Thoracic aorta (tissue), 2 donors: ENCODE measurements at places on chromosomes 3 and 15. TPM values are rescaled to one million over a fixed set of nuclear protein-coding genes. Genes with fewer than 3 reads are reported as not detected.

DNA sequence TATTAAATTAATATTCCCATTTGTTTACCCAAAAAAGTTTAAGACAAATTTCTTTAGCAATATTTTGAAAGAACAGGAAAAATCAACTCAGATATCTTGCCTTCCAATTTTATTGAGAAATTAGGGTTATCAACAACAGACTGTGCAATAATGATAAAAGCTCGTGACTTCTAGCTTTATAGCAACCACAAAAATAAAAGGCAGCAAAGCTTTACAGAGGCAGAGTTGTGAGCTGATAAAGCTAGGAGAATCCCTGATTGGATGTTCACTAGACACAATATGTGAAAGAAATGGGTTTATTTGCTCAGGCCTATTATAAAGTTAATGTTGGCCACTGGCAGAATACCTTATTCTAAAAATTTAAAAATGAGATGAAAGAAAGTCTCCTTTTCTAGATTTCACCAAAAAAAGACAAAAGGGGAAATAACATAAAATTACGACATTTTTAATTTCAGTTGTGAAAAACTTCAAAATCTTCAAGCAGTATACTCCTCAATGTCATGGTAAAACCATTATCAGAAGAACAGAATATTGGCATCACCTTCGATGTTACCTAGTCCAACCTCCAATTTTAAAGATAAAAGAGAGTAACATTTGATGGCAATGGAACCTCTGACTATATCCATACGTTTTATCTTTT is 2.8 kb downstream of the VPS13C start:
- H3K4me1 ChIP-seq = peaks cover 8% of the 10 kb centered on the region
- no peak overlapping the region for H3K4me3 ChIP-seq
- H3K36me3 ChIP-seq = no peaks in the 10 kb centered on the region
- no peaks in the 10 kb centered on the region for H3K27me3 ChIP-seq

- H3K36me3 ChIP-seq = no peaks in the 10 kb centered on the region
- no peak for DNase-seq
- no peak overlapping the region for H3K27ac ChIP-seq
- peaks cover 24% of the 10 kb centered on the region for H3K4me1 ChIP-seq
These were observed 146.9 kb downstream of the DNAJB8 start for GRCh38 chr3:128319741-128320141.

DNA sequence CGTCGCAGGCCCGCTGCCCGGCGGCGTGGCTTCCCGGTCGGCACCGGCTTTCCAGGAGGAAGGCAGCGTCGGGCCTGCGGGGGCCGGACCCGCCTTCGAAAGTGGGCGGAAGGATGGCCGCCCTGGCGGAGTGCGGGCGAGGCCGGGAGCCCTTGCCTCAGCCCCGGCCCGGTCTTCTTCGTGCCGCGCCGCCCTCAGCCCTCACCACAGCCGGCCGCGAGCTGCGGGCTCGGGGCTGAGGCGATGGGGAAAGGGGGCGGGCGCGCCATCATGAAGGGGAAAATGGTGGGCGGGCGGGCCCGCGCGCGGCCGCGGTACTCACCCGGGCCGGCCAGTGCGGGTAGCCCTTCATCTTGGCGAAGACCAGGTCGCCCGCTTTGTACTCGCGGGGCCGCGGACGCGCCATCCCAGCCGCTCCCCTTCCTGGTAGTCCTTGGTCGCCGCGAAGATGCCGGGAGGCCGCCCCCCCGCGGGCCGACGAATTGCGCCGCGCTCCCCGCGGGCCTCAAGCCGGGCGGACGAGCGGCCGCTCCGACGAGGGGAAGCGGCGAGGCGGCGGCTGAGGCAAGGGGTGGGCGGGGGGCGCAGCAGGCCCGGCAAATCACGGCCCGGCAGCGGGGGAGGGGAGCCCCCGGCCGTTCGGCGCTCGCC is 489 bp downstream of the HDGFL3 start:
- no peaks in the 10 kb centered on the region for H3K36me3 ChIP-seq
- no peaks in the 10 kb centered on the region for H3K27me3 ChIP-seq
- peak overlapping the region; percentile 91 for H3K27ac ChIP-seq
- DNase-seq = no peak
- H3K4me3 ChIP-seq = peak overlapping the region; percentile 94
- peaks cover 6% of the 10 kb centered on the region for H3K4me1 ChIP-seq

DNA sequence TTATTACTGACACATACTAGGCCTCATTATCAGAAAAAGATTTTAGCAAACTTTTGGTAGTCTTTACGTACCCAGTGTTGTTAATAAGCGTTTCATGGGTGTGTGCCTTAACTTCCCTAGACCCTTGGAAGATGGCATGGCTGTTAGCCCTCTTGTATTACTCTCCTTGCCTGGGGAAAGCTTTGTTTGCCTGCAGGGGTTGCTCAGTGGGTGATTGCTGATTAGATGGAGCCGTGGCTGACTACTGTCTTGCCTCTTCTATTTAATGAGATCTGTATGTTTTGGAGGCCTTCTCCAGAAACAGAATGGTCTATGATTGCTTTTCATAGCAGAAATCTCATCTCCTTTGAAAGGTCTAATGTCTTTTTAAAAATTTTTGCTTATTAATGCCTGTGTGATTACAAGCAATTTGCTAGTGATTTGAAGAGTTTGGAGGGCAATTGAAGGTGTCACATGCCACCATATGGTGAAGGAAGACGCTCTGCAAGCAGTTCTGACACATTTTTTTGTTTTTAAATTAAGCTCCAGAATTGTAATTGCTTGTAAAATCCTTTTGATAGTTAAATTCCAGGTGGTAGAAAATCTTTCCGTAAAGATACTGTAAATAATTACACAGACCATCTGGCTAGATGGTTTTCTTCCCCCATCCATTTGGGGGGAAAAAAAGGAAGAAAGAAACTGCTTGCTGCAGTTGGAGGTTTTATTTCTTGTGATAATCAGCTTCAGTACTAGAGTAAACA is 11.4 kb upstream of the C3orf20 start:
- H3K27ac ChIP-seq = no peak overlapping the region
- H3K4me3 ChIP-seq = no peak overlapping the region
- H3K4me1 ChIP-seq = no peaks in the 10 kb centered on the region

- H3K27me3 ChIP-seq = no peaks in the 10 kb centered on the region
- H3K36me3 ChIP-seq = no peaks in the 10 kb centered on the region
- no peak overlapping the region for H3K4me3 ChIP-seq
- no peak for DNase-seq
These were observed 87.5 kb downstream of the TBL1XR1 start for GRCh38 chr3:177109688-177110330.

DNA sequence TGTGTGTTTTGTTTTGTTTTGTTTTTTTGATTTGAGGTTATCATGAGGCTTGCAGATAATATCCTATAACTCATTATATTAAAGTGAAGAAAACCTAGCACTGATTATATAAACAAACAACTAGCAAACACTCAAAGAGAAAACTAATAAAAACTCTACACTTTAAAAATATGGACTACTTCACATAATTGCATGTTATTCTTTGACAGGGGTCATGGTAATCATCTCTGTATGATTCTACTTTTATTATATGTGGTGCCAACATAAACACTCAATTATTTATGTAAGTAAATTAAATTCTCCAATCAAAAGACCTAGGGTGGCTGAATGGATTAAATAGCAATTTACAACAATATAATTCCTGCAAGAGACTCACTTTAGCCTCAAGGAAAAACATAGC is 44.6 kb upstream of the P3H2 start:
- DNase-seq = no peak
- H3K4me1 ChIP-seq = peaks cover 12% of the 10 kb centered on the region
- H3K4me3 ChIP-seq = no peak overlapping the region
- H3K27ac ChIP-seq = no peak overlapping the region

DNA sequence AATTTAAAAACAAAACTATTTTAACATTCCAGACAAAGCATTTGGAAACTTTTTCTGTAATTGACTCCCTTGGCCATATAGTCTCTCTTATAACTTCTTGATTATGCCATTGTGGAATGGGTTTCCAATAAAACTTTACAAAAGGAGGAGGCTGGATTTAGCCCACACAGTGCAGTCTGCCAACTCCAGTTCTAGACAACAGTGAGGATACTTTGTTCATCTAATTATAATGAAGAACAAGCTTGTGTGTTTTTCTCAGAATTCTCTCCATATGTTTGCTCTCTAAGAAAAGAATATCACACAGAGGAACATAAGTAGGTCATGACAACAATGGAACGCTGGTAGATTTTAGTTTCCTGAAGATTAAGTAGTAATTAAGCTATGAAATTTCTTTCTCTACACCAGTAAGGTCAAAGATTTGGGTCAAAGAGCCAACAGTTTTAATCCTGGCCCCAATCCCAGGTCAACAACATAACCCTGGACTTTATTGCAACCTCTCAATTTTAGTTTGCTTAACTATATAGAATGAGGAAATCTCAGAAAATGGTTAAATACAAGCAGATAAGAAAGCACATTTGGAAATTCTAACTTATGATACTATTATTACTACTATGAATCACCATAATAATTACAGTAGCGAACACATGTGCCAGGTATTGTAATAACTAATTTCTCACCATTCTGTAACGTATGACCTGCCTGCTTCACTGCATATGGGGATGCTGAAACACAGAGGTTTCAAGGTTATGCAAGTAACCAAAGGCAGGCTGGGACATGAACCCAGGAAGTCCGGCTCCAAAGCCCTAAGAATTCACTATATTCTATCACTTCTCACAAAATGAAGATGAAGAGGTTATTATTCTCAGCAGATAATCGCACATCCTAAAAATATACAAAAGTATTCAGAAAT is 65.7 kb downstream of the TJP1 start:
- no peak for DNase-seq
- H3K4me1 ChIP-seq = peaks cover 20% of the 10 kb centered on the region
- no peak overlapping the region for H3K27ac ChIP-seq
- no peaks in the 10 kb centered on the region for H3K27me3 ChIP-seq
- peaks cover 15% of the 10 kb centered on the region for H3K36me3 ChIP-seq

DNA sequence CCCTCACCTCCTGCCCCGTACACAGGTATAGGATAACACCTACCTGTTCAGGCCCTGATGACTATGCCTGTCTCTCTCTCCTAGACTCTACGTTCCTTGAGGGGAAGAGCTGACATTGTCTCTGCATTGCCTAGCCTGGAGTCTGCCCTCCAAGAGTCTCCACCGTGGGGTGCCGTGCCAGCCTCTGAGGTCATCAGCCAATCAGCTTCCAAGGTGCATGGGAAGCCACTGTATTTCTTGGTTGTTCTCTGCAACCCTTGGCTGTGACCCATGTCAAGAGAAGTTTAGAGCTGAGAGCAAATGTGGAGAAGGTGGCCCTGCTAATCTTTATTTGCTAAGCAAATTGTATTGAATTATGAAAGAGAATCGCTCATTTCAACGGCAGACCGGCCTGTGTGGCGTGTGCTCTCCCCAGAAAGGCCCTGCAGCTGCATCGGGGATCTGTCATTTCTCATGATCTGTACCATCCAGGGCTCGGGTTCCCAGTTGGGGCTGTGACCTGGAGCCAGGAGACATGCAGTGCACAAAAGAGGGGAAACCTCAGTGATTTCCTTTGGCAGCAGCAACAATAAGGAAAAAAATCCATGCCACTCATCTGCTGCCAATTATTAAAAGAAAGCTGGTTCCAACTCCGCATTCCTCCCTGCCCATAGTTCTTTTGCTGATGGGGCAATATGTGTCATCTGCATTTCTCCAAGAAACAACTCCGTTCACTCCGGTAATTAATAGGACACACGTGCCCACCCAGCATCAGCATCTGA is 182.2 kb downstream of the MEGF11 start:
- no peaks in the 10 kb centered on the region for H3K4me1 ChIP-seq
- H3K27me3 ChIP-seq = no peaks in the 10 kb centered on the region
- no peaks in the 10 kb centered on the region for H3K36me3 ChIP-seq
- H3K27ac ChIP-seq = no peak overlapping the region

DNA sequence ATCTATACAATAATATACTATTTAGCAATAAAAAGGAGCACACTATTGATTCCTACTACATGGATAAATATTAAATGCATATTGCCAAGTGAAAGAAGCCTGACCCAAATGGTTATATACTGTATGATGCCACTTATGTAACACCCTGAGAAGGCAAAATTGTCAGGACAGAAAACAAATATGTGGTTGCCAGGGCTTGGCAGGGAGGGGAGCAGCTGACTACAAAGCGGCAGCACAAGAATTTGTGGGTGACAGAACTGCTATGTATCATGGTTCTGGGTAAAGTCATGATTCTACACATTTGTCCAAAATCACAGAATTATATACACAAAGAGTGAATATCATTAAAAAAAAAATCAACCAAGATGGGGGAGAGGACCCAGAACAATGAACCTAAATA is 22.5 kb downstream of the TBC1D2B start:
- no peak overlapping the region for H3K4me3 ChIP-seq
- H3K36me3 ChIP-seq = peaks cover 9% of the 10 kb centered on the region
- no peak for DNase-seq
- H3K4me1 ChIP-seq = peaks cover 89% of the 10 kb centered on the region
- peak overlapping the region; percentile 66 for H3K27ac ChIP-seq

- DNase-seq = no peak
- no peaks in the 10 kb centered on the region for H3K4me1 ChIP-seq
- no peak overlapping the region for H3K27ac ChIP-seq
- H3K4me3 ChIP-seq = no peak overlapping the region
- no peaks in the 10 kb centered on the region for H3K36me3 ChIP-seq
- H3K27me3 ChIP-seq = no peaks in the 10 kb centered on the region
These were observed 135.7 kb downstream of the EBLN2 start for GRCh38 chr3:73197187-73197586.

DNA sequence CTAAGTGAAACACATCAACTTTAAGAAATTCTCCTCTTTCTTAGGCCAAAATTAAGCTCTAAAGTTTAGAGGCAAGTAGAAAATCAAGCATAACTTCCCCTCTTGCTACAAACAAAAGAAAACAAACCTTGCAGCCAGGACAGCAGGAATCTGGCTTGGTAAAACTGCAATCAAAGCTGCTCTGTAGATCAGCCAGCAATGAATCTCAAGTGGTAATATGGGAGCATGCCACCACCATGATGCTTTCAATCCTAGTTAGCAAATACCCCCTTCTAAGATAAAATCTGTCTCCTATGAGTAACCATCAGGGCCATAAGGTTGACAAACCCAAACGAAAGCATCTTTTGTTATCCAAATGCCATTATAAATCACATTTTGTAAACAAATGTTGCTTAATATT is 208.3 kb upstream of the PLSCR5 start:
- H3K36me3 ChIP-seq = no peaks in the 10 kb centered on the region
- no peaks in the 10 kb centered on the region for H3K27me3 ChIP-seq
- DNase-seq = no peak
- H3K4me1 ChIP-seq = no peaks in the 10 kb centered on the region

DNA sequence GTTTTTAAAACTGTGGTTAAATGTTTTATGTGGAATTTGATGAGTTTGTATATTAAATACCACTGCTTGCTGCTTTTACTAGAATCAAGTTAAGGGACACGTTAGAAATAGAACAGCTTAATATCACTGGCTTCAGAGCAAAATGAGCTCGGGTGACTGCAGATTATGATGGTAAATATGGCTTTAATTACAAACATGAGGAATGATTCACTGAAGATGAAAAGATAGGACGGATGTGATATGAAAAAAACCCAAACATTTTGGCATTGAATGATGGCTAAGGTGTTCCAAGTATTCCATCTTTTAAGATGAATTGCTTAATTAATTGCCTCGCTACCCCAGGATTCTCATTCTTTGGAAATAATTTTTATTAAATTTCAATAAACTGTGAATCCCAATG is 33.7 kb downstream of the SLC24A1 start:
- peaks cover 3% of the 10 kb centered on the region for H3K36me3 ChIP-seq
- H3K4me3 ChIP-seq = no peak overlapping the region
- H3K4me1 ChIP-seq = no peaks in the 10 kb centered on the region
- H3K27ac ChIP-seq = no peak overlapping the region
- no peak for DNase-seq

SLC22A14 gene
- not detected for total RNA-seq

FHIT gene
- 2.3 TPM for total RNA-seq

BLM gene
- 0.49 TPM for total RNA-seq

CXCR6 gene
- 4.9 TPM for total RNA-seq

TXNRD3 gene
- total RNA-seq = 7.4 TPM

IQCF5 gene
- not detected for total RNA-seq

TSC22D2 gene
- 35.8 TPM for total RNA-seq

GRIP2 gene
- 1.5 TPM for total RNA-seq

LEKR1 gene
- total RNA-seq = 4.2 TPM

SERINC4 gene
- not detected for total RNA-seq

CA12 gene
- 8.1 TPM for total RNA-seq

INSYN1 gene
- 10.6 TPM for total RNA-seq

GOLGA8O gene
- total RNA-seq = not detected
